Vagina (tissue), 2 donors: ENCODE measurements at places on chromosomes 5 and 9. TPM values are rescaled to one million over a fixed set of nuclear protein-coding genes. Genes with fewer than 3 reads are reported as not detected.

DDX4 gene
- not detected for total RNA-seq

GRCh38 chr5:32230356-32231099 is 56.4 kb upstream of the GOLPH3 start:
- H3K4me1 ChIP-seq = peaks cover 44% of the 10 kb centered on the region
- no peak overlapping the region for H3K4me3 ChIP-seq
- no peaks in the 10 kb centered on the region for H3K27me3 ChIP-seq
- H3K36me3 ChIP-seq = no peaks in the 10 kb centered on the region
- no peak for DNase-seq
- H3K27ac ChIP-seq = no peak overlapping the region

GRCh38 chr9:106964822-106965525 is 102.0 kb downstream of the ZNF462 start:
- no peak overlapping the region for H3K4me3 ChIP-seq
- H3K4me1 ChIP-seq = no peaks in the 10 kb centered on the region
- no peak for DNase-seq
- H3K27ac ChIP-seq = no peak overlapping the region
- no peaks in the 10 kb centered on the region for H3K36me3 ChIP-seq

DNA sequence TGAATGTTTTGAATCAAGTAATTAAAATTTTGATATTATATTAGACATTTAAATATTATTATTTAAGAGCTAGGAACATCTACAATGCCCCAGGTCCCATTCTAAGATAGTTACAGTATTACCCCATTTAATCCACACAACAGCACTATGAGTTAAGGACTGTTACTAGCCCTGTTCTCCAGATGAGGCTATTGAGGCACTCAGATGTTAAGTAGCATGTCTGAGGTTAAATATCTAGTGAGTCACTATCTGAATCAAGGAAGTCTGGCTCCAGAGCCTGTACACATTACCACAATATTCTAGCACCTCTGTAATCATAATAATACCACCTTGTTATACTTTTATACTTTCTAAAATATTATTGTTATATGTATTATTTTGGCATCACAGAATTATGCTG is 304.6 kb downstream of the PDE4D start:
- H3K36me3 ChIP-seq = no peaks in the 10 kb centered on the region
- DNase-seq = no peak
- no peaks in the 10 kb centered on the region for H3K27me3 ChIP-seq
- H3K4me3 ChIP-seq = no peak overlapping the region
- H3K27ac ChIP-seq = no peak overlapping the region

CHMP5 gene
- 41.5 TPM for total RNA-seq

GPR151 gene
- not detected for total RNA-seq

SLC1A1 gene
- 1.5 TPM for total RNA-seq

- H3K4me1 ChIP-seq = no peaks in the 10 kb centered on the region
- H3K36me3 ChIP-seq = no peaks in the 10 kb centered on the region
- H3K27ac ChIP-seq = no peak overlapping the region
- DNase-seq = no peak
- H3K27me3 ChIP-seq = no peaks in the 10 kb centered on the region
- no peak overlapping the region for H3K4me3 ChIP-seq
Measured at GRCh38 chr5:75916144-75916543, 167.0 kb upstream of the SV2C start.

DNA sequence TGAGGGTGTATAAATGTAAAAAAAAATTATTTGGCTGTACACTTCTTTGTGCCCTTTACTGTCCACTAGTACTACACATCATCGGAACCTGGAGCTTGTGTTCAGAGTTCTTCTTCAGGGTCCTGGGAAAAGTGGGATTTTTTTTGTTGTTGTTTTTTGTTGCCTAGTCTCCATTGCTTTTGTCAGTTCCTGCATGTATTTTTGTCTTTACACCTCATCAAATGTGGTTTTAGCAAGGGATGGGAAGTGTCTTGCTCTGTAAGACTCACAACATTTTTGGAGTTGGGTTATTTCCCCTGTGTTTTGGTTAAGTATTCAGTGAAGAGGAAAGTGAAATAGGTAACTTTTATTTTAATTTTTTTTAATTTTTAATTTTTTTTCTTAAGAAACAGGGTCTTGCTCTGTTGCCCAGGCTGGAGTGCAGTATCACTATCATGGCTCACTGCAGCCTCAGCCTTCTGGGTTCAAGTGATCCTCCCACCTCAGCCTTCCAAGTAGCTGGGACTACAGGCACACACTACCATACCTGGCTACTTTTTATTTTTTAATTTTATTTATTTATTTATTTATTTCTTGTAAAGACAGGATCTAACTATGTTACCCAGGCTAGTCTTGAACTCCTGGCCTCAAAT is 40.7 kb downstream of the GARNL3 start:
- no peak overlapping the region for H3K4me3 ChIP-seq
- H3K27me3 ChIP-seq = no peaks in the 10 kb centered on the region
- no peak overlapping the region for H3K27ac ChIP-seq
- no peak for DNase-seq
- H3K4me1 ChIP-seq = peaks cover 18% of the 10 kb centered on the region
- no peaks in the 10 kb centered on the region for H3K36me3 ChIP-seq

- H3K27me3 ChIP-seq = no peaks in the 10 kb centered on the region
- no peak overlapping the region for H3K4me3 ChIP-seq
- no peak for DNase-seq
- no peak overlapping the region for H3K27ac ChIP-seq
Measured at GRCh38 chr9:134187891-134188385, 23.6 kb upstream of the RNU6ATAC start.

DNA sequence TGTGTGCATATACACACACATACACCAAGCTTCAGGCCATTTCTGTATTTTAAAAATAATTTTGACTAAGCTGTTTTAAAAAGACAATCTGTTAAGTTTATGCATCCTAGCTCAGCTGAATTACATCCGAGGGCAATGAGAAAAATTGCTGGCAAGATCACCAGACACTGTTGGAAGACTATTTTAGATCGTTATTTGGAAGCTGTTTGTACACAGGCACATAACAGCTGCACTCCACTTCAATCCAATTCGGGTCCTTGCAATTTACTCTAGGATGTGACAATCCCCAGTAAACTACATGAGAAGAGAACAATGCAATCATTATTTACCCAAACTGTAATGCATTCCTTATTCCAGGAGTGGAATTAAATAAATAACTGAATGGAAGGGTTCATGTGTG is 79.3 kb upstream of the RASA1 start:
- no peak overlapping the region for H3K27ac ChIP-seq
- no peak overlapping the region for H3K4me3 ChIP-seq
- no peaks in the 10 kb centered on the region for H3K36me3 ChIP-seq

DNA sequence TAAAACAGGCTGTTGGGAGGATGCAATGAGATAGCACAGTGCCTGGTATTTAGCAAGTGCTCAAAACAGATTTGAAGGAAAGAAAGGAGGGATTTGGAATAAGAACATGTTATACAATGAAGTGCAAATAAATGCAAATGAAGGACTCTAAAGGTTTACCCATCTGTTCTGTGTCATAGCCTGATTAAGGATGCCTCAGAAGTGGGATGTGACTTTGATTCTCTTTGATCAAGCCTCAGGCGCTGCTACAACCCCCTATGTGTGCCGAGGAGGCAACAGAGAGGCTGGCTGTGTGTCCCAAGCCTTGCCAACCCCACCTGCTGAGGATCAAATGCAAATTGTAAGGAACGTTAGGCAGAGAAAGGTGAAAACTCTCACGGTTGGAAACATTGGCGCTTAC is 27.2 kb downstream of the GGTA1 start:
- H3K27ac ChIP-seq = no peak overlapping the region
- H3K4me3 ChIP-seq = no peak overlapping the region
- no peaks in the 10 kb centered on the region for H3K36me3 ChIP-seq
- DNase-seq = no peak

PPP3R2 gene
- not detected for total RNA-seq

GRCh38 chr9:109304347-109304746 is 16.5 kb downstream of the EPB41L4B start:
- no peaks in the 10 kb centered on the region for H3K4me1 ChIP-seq
- no peak overlapping the region for H3K27ac ChIP-seq
- no peak overlapping the region for H3K4me3 ChIP-seq
- H3K27me3 ChIP-seq = no peaks in the 10 kb centered on the region

DNA sequence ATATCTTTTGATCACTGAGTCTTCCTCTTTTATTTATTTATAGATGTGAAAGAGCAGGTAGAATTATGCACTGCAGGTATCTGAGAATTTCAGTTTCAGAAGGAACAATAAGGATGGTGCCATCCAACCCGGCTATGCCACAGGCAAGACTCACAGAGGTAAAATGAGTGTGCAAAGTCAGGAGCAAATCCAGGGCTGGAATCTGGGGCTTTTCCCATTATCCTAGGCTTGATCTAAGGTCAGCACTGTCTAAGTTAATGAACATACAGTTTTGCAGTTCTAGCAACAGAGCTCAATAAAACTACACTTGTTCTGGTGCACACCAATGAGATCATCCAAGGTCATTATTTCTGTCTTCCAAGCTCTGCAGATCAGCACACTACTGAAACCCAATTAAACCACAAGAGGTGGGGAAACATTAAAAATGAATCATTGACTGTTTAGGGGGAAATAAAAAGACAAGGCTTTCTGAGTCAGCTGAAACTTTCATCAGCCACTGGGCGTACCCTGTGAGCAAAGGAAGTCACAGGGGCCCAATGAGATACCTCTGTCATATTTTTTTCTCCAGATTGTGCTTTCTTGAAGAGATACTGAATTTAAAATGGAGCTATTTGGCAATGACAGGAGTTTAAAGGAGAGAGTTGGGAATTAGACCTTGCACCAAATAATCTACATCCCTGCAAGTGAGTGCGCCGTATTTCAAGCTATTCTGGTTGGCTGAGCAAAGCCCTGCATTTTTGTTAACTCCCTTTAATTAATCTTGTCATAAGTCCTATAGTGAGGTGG is 662.2 kb upstream of the ZNF608 start:
- no peak for DNase-seq
- no peaks in the 10 kb centered on the region for H3K36me3 ChIP-seq
- H3K4me1 ChIP-seq = peaks cover 57% of the 10 kb centered on the region
- no peak overlapping the region for H3K4me3 ChIP-seq

GRCh38 chr5:97489010-97489840 is 306.2 kb upstream of the RIOK2 start:
- no peak overlapping the region for H3K27ac ChIP-seq
- H3K27me3 ChIP-seq = no peaks in the 10 kb centered on the region
- no peaks in the 10 kb centered on the region for H3K36me3 ChIP-seq
- H3K4me1 ChIP-seq = no peaks in the 10 kb centered on the region
- no peak for DNase-seq

LCN1 gene
- total RNA-seq = not detected

DNA sequence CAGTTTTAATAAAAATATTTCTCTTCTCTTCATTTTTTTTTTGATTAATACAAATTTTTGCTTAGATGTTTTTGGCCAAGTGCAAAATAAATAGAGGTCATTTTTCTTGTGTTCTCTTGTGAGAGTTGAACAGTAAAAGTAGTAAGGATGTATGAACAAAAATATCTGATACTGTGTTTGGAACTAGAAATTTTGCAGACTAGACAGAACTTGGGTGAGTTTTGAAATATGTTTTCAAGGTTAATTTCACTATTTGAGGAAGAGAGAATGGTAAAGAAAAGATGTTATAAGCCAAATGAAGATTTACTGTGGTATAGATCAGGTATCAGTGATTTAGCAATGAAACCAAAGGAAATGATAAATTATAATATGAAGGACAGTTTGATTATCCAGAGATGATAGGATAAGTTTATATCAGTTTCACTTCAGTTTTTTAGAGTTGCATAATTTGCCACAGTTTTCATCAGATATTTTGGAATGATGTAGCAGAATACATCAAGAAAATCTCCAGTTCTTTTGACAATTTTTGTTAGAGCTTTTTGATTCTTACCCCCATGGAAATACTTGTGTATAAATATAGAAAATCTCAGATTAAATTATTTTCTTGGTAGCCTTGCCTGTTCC is 147.9 kb upstream of the VCAN start:
- DNase-seq = no peak
- no peak overlapping the region for H3K27ac ChIP-seq
- H3K36me3 ChIP-seq = no peaks in the 10 kb centered on the region
- no peak overlapping the region for H3K4me3 ChIP-seq
- H3K27me3 ChIP-seq = no peaks in the 10 kb centered on the region

GRCh38 chr5:125604104-125604503 is 819.1 kb upstream of the GRAMD2B start:
- no peaks in the 10 kb centered on the region for H3K27me3 ChIP-seq
- no peak overlapping the region for H3K4me3 ChIP-seq
- H3K27ac ChIP-seq = no peak overlapping the region
- H3K4me1 ChIP-seq = no peaks in the 10 kb centered on the region
- DNase-seq = no peak

DNA sequence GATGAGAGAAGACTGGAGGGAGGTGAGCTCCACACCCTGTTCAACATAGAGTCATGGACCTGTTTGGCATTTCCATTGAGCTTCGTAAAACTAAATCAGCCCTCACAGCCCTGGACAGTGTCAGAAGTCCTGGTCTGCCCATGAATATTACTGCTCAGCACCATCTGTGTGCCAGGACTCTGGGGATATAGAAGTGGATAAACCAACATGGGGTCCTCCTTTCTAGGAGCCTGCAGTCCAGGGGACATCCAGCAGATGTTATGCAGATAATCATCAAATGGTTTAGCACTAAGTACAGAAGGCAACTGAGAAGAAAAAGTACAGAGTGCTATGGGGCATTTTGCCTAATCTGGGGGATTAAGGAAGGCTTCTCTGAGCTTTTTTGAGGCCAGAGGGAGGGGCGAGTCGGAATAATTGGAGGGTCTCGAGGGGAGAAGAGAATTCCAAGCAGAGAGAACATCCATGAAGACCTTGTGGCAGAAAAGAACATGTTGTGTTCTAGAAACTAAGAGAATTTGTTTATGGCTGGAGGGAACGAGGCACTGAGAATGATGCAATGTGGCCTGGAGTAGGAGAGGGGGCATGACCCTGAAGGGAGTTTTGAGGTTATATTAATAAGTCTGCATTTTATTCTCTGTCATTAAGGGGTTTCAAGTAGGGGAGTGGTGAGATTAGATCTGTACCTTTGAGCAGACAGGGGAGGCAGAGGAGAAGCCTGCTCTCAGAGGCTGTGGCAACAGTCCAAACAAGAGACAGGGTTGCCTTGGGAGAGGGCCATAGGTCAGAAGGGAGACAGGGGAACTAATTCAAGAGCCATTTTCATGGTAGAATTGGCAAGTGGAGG is 63.5 kb upstream of the SLC2A8 start:
- H3K4me1 ChIP-seq = peaks cover 52% of the 10 kb centered on the region
- H3K4me3 ChIP-seq = no peak overlapping the region
- no peaks in the 10 kb centered on the region for H3K27me3 ChIP-seq
- H3K36me3 ChIP-seq = no peaks in the 10 kb centered on the region

GRCh38 chr9:113876993-113877368 is 872 bp downstream of the ZNF618 start:
- no peaks in the 10 kb centered on the region for H3K27me3 ChIP-seq
- H3K27ac ChIP-seq = peak overlapping the region; percentile 86
- no peaks in the 10 kb centered on the region for H3K36me3 ChIP-seq
- no peak for DNase-seq
- H3K4me3 ChIP-seq = peak overlapping the region; percentile 93
